ENCODE measurements at places on chromosomes 4 and X. TPM values are rescaled to one million over a fixed set of nuclear protein-coding genes. Genes with fewer than 3 reads are reported as not detected.

- no peak overlapping the region for H3K27ac ChIP-seq
- DNase-seq = no peak
- no peaks in the 10 kb centered on the region for H3K36me3 ChIP-seq
Measured at GRCh38 chr4:37747772-37748330, 61.7 kb upstream of the RELL1 start.

GRCh38 chrX:10501611-10502010 lies 118.8 kb downstream of the MID1 start:
- no peak overlapping the region for H3K27ac ChIP-seq
- H3K36me3 ChIP-seq = no peaks in the 10 kb centered on the region
- peaks cover 4% of the 10 kb centered on the region for H3K4me1 ChIP-seq
- H3K4me3 ChIP-seq = no peak overlapping the region

GRCh38 chr4:159483782-159484741 lies 381.2 kb downstream of the RAPGEF2 start:
- peaks cover 10% of the 10 kb centered on the region for H3K4me1 ChIP-seq

DNA sequence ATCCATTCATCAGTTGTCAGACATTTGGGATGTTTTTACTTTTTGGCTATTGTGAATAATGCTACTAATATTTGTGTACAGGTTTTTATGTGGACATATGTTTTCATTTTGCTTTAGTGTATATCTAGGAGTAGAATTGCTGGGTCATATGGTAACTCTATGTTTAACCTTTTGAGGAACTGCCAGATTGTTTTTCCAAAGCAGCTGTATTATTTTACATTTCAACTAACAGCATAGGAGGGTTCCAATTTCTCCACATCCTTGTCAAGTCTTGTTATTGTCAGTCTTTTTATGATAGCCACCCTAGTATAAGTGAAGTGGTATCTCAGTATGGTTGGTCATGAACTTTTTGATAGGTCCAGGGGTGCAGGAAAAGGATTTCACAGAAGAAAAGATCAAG lies 114.5 kb upstream of the FAM9C start:
- H3K36me3 ChIP-seq = peaks cover 2% of the 10 kb centered on the region
- H3K27ac ChIP-seq = no peak overlapping the region

DNA sequence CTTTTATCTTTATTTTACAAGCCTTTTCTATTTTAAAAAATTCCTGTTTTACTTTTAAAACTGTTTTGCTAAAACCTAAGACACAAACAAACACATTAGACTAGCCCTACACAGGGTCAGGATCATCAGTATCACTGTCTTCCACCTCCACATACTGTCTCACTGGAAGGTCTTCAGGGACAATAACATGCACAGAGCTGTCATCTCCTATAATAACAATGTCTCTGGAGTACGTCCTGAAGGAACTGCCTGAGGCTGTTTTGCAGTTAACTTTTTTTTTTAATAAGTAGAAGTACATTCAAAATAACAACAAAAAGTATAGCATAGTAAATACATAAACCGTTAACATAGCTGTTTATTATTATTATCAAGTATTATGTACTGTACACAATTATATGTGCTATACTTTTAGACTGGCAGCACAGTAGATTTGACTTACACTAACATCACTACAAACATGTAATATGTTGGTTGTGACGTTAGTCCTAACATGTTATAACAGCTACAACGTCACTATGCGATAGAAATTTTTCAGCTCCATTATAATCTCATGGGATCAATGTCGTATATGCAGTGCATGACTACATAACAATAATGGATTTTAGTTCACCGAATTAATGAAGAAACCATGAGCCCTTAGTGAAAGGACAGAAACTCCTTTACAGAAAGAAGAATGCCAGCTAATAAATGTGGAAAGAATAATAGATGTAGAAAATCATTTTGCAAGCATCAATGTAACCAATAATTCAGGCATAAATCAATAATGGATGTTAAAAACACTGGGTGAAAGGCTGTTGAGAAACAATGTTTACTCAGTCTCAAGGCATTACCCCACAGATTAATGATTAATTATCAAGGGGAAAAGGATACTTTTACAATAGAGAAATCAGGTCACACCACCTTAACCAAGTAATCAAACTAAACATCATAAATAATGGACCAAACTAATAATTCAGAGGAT lies 49.2 kb downstream of the FBXW7 start:
- H3K27ac ChIP-seq = peak overlapping the region; percentile 70
- no peak overlapping the region for H3K4me3 ChIP-seq
- peaks cover 34% of the 10 kb centered on the region for H3K4me1 ChIP-seq

GRCh38 chr4:35939751-35940150 lies 304.6 kb downstream of the ARAP2 start:
- DNase-seq = no peak
- no peak overlapping the region for H3K27ac ChIP-seq
- peaks cover 3% of the 10 kb centered on the region for H3K27me3 ChIP-seq
- H3K36me3 ChIP-seq = no peaks in the 10 kb centered on the region

GRCh38 chrX:17878028-17878670 lies 17.1 kb upstream of the RAI2 start:
- no peaks in the 10 kb centered on the region for H3K4me1 ChIP-seq
- H3K27me3 ChIP-seq = peaks cover 4% of the 10 kb centered on the region
- H3K4me3 ChIP-seq = no peak overlapping the region

DNA sequence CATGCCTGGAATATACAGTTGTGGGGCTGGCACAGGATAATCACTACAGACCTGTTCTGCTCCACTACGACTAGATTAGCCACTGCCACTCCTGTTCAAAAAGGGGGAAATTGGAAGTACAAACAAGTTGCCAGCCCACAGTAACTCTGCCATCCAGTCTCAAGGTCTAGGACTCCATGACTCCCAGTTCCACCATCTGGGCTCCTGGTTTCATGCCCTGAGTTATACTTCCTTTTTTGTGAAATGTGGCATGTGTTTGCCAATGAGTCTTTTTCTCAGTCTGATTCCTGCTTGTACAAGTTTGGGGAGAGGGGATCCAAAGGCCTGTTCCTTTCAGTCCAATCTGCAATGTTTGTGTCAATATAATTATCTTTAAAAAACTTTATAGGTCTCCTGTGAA lies 1.0 kb upstream of the BLOC1S4 start:
- H3K27ac ChIP-seq = no peak overlapping the region
- no peak overlapping the region for H3K4me3 ChIP-seq
- no peak for DNase-seq
- H3K36me3 ChIP-seq = no peaks in the 10 kb centered on the region
- peaks cover 3% of the 10 kb centered on the region for H3K27me3 ChIP-seq

Gene RTL3
- 0.28 TPM for total RNA-seq

Gene GAGE2A
- total RNA-seq = not detected

Gene ZNF711
- 6.7 TPM for total RNA-seq

Gene CT47B1
- total RNA-seq = not detected

Gene CCKAR
- not detected for total RNA-seq

Gene GRIA2
- 1.4 TPM for total RNA-seq

Gene EVC
- 40.0 TPM for total RNA-seq

Data from chondrocyte (in vitro differentiated cells).